ENCODE measurements at places on chromosomes 1 and 21. TPM values are rescaled to one million over a fixed set of nuclear protein-coding genes. Genes with fewer than 3 reads are reported as not detected.
A peak's percentile ranks its signal among the peaks of the same experiment; 100 is the strongest.

- peaks cover 4% of the 10 kb centered on the region for H3K4me1 ChIP-seq
- H3K36me3 ChIP-seq: peaks cover 27% of the 10 kb centered on the region
- no peak overlapping the region for H3K4me3 ChIP-seq
- DNase-seq: no peak
- peak overlapping the region; percentile 54 for H3K27ac ChIP-seq
Measured at GRCh38 chr1:52427152-52427551, 22.8 kb downstream of the PRPF38A start.

- H3K4me1 ChIP-seq: peaks cover 11% of the 10 kb centered on the region
- no peak for DNase-seq
- peak overlapping the region; percentile 84 for H3K4me3 ChIP-seq
- H3K27ac ChIP-seq: peak overlapping the region; percentile 92
Measured at GRCh38 chr1:89125240-89125912, 538 bp downstream of the GBP2 start.

DNA sequence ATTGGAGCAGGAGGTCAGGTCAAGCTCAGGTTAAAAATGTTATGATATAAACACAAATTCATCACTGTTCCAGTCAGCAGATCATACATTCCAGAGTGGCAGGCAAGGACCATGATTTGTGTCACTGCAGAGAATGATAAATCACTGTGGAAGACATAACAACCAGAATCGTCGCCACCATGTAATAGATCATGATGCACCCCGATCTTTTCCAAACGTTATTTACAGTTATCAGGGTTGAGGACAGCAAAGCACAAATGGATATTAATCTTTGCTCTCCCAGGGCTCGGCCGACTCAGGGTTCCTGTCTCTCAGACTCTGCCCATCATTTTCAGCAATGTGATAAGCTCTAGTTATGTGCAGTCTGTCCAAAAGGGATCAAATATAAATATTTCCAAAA, 122.7 kb downstream of the ZBTB18 start:
- peaks cover 6% of the 10 kb centered on the region for H3K27me3 ChIP-seq
- H3K27ac ChIP-seq: no peak overlapping the region
- H3K36me3 ChIP-seq: no peaks in the 10 kb centered on the region
- DNase-seq: no peak
- peaks cover 9% of the 10 kb centered on the region for H3K4me1 ChIP-seq
- no peak overlapping the region for H3K4me3 ChIP-seq

GRCh38 chr1:66069976-66070876, 277.5 kb downstream of the PDE4B start:
- no peak overlapping the region for H3K27ac ChIP-seq
- no peaks in the 10 kb centered on the region for H3K27me3 ChIP-seq
- H3K36me3 ChIP-seq: no peaks in the 10 kb centered on the region
- no peaks in the 10 kb centered on the region for H3K4me1 ChIP-seq

DNA sequence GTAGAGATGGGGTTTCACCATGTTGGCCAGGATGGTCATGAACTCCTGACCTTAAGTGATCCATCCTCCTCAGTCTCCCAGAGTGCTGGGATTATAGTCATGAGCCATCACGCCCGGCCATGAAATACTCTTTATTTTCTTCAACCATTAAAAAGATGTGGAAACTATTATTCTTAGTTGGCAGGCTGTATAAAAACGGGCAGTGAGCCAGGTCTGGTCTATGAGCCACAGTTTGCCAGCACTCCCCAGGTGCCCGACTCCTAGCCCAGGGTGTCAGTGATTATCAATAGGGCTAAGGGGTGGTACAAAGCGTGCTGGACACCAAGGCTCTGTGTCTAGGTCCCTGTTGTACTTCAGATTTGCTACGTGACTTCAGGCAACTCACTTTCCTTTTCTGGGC, 3.7 kb upstream of the TMEM61 start:
- peak overlapping the region; percentile 53 for H3K27ac ChIP-seq
- peaks cover 32% of the 10 kb centered on the region for H3K4me1 ChIP-seq
- H3K4me3 ChIP-seq: no peak overlapping the region
- H3K36me3 ChIP-seq: no peaks in the 10 kb centered on the region
- DNase-seq: no peak

- H3K4me3 ChIP-seq: no peak overlapping the region
- no peaks in the 10 kb centered on the region for H3K27me3 ChIP-seq
- peaks cover 8% of the 10 kb centered on the region for H3K36me3 ChIP-seq
- H3K4me1 ChIP-seq: peaks cover 18% of the 10 kb centered on the region
Measured at GRCh38 chr1:94683886-94684285, 136.3 kb upstream of the SLC44A3 start.

- no peak overlapping the region for H3K4me3 ChIP-seq
- H3K27me3 ChIP-seq: no peaks in the 10 kb centered on the region
- DNase-seq: no peak
Measured at GRCh38 chr1:84538599-84538998, 32.2 kb upstream of the GNG5 start.

The PDZK1 gene
- 29.6 TPM for total RNA-seq

DNA sequence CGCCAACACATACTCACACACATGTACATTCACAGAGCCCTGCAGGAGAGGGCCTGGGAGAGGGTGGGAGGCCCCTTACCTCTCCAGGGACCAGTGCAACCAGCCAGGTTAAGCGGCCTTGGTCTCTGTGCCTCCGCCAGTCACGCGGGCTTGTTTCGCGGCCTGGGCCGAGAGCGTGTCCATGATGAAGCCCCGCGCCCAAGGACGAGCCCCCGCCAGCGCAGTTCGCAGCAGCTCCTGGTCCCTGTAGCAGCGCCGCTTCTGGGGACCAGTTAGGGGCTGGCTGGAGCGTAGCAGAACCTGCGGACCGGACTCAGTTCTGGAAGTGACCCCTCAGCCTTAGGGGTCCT, 7.3 kb upstream of the FAM167B start:
- peak overlapping the region; percentile 55 for H3K27ac ChIP-seq
- no peaks in the 10 kb centered on the region for H3K36me3 ChIP-seq
- H3K4me3 ChIP-seq: peak overlapping the region; percentile 91
- H3K27me3 ChIP-seq: no peaks in the 10 kb centered on the region
- DNase-seq: no peak

The HPDL gene
- 8.6 TPM for total RNA-seq

The PIGV gene
- 15.3 TPM for total RNA-seq

DNA sequence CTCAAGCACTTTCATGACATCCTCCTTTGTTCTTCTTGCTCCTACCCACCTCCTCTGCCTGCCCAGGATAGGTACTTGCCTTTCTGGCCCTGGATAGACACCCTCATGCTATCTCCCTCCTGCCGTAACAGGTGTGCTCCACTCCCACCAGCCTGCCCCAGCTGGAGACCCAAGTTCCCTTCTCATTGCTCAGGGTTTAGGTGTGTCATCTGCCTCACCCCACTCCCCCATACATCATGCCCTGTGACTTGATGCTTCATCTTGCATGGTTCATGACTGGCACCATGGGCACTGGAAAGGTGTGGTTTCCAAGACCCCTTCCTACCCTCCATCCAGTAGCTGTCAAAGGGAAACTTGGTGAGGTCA, 5.9 kb downstream of the RHEX start:
- no peak for DNase-seq
- H3K4me3 ChIP-seq: no peak overlapping the region
- H3K27me3 ChIP-seq: peaks cover 10% of the 10 kb centered on the region
- no peak overlapping the region for H3K27ac ChIP-seq
- no peaks in the 10 kb centered on the region for H3K4me1 ChIP-seq

- H3K4me1 ChIP-seq: no peaks in the 10 kb centered on the region
- peaks cover 28% of the 10 kb centered on the region for H3K27me3 ChIP-seq
- DNase-seq: no peak
- no peaks in the 10 kb centered on the region for H3K36me3 ChIP-seq
Measured at GRCh38 chr1:181630398-181630797, 147.1 kb downstream of the CACNA1E start.

The ERG gene
- total RNA-seq: not detected

The FBLIM1 gene
- 78.3 TPM for total RNA-seq

- H3K4me1 ChIP-seq: no peaks in the 10 kb centered on the region
- no peaks in the 10 kb centered on the region for H3K36me3 ChIP-seq
- DNase-seq: no peak
- peaks cover 3% of the 10 kb centered on the region for H3K27me3 ChIP-seq
- H3K4me3 ChIP-seq: no peak overlapping the region
Measured at GRCh38 chr1:182442333-182442732, 7.6 kb upstream of the RGSL1 start.

The RGS7 gene
- total RNA-seq: 2.5 TPM

GRCh38 chr1:65470766-65471165, 50.3 kb downstream of the LEPR start:
- peaks cover 13% of the 10 kb centered on the region for H3K4me1 ChIP-seq
- H3K4me3 ChIP-seq: no peak overlapping the region
- H3K27me3 ChIP-seq: no peaks in the 10 kb centered on the region
- peaks cover 3% of the 10 kb centered on the region for H3K36me3 ChIP-seq

The HSPG2 gene
- 124 TPM for total RNA-seq

The NUDT4B gene
- total RNA-seq: 1.3 TPM

- H3K4me3 ChIP-seq: no peak overlapping the region
- no peaks in the 10 kb centered on the region for H3K4me1 ChIP-seq
- H3K36me3 ChIP-seq: no peaks in the 10 kb centered on the region
Measured at GRCh38 chr1:10962483-10962882, 50.0 kb upstream of the TARDBP start.

The EDARADD gene
- 14.8 TPM for total RNA-seq

DNA sequence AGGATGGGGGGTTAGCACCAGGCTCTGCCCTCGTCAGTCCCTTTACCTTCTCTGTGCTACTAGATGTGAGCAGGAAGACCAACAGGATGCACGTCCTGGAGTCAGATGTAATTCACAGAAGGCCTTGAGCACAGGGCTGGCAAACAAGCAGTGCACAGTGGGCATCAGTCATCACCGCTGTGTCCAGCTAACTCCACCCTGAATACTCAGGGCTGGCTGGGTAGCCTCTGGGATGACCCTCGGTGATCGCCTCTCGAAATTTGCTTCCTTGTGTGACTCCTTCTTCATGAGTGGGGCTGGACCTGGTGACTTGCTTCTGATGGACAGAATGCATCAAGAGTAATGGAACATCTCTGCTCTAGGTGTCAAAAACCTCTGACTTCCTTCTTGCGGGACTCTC, 92.2 kb upstream of the TMPRSS2 start:
- no peaks in the 10 kb centered on the region for H3K27me3 ChIP-seq
- H3K4me1 ChIP-seq: peaks cover 22% of the 10 kb centered on the region
- no peak for DNase-seq
- H3K4me3 ChIP-seq: no peak overlapping the region
- no peaks in the 10 kb centered on the region for H3K36me3 ChIP-seq

GRCh38 chr1:231170875-231171274, 9.0 kb downstream of the TRIM67 start:
- no peaks in the 10 kb centered on the region for H3K4me1 ChIP-seq
- no peaks in the 10 kb centered on the region for H3K36me3 ChIP-seq
- peaks cover 39% of the 10 kb centered on the region for H3K27me3 ChIP-seq
- H3K27ac ChIP-seq: no peak overlapping the region

The JAM2 gene
- 10.0 TPM for total RNA-seq

- peak; percentile 31 for DNase-seq
- H3K4me3 ChIP-seq: no peak overlapping the region
Measured at GRCh38 chr1:33721301-33721815, 142.5 kb upstream of the HMGB4 start.

The MTOR gene
- 41.5 TPM for total RNA-seq

DNA sequence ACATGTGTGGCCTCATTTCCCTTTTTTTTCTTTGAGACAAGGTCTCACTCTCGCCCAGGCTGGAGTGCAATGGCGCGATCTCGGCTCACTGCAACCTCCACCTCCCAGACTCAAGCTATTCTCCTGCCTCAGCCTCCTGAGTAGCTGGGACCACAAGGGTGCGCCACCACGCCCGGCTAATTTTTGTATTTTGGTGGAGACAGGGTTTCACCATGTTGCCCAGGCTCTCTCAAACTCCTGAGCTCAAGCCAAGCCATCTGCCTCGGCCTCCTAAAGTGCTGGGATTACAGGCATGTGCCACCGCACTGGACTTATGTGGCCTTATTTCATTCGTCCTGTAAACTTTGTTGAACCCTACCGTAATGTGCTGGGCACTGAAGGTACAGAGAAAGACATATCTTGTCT, 569 bp upstream of the WARS2 start:
- no peaks in the 10 kb centered on the region for H3K27me3 ChIP-seq
- peaks cover 20% of the 10 kb centered on the region for H3K4me1 ChIP-seq
- DNase-seq: no peak
- H3K4me3 ChIP-seq: no peak overlapping the region

- H3K4me1 ChIP-seq: no peaks in the 10 kb centered on the region
- DNase-seq: no peak
- no peak overlapping the region for H3K27ac ChIP-seq
- H3K36me3 ChIP-seq: no peaks in the 10 kb centered on the region
- H3K4me3 ChIP-seq: no peak overlapping the region
Measured at GRCh38 chr1:33195556-33195955, 13.7 kb upstream of the TRIM62 start.

DNA sequence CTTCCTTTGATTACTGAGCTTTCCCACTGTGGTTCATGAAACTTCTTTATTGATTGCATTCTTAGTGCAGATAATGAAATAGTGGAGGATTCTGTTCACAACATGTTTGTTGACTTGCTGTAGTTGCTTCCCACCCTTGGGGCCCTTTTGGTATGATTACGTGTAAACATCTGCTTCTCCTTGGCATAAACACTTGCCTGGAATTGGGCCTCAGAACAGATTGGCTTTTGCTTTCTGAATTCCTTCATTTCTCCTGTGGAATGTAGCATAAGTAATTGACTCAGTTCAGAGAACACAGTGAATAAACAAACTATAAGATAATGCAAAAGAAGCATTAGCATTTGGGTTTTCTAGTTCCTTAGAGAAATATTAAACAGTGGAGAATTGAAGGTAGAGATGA, 59.5 kb upstream of the LAMC2 start:
- no peaks in the 10 kb centered on the region for H3K4me1 ChIP-seq
- no peak overlapping the region for H3K27ac ChIP-seq
- no peaks in the 10 kb centered on the region for H3K27me3 ChIP-seq
- H3K4me3 ChIP-seq: no peak overlapping the region

The RGS8 gene
- 0.33 TPM for total RNA-seq

- DNase-seq: no peak
- H3K27me3 ChIP-seq: no peaks in the 10 kb centered on the region
- H3K27ac ChIP-seq: no peak overlapping the region
- peaks cover 46% of the 10 kb centered on the region for H3K36me3 ChIP-seq
- no peaks in the 10 kb centered on the region for H3K4me1 ChIP-seq
Measured at GRCh38 chr21:26047279-26047967, 123.1 kb downstream of the APP start.

The CCDC185 gene
- not detected for total RNA-seq

- peaks cover 23% of the 10 kb centered on the region for H3K36me3 ChIP-seq
- peak; percentile 72 for DNase-seq
- peak overlapping the region; percentile 91 for H3K27ac ChIP-seq
- H3K4me1 ChIP-seq: peaks cover 16% of the 10 kb centered on the region
- peak overlapping the region; percentile 98 for H3K4me3 ChIP-seq
Measured at GRCh38 chr1:23019863-23020625, 776 bp downstream of the KDM1A start.
